ENCODE measurements at places on chromosomes 4 and X. TPM values are rescaled to one million over a fixed set of nuclear protein-coding genes. Genes with fewer than 3 reads are reported as not detected.

The MAGED4 gene
- 2.2 TPM for total RNA-seq

The FHDC1 gene
- 3.0 TPM for total RNA-seq

The XAGE1A gene
- not detected for total RNA-seq

The AMBN gene
- total RNA-seq = not detected

The LNX1 gene
- total RNA-seq = 4.6 TPM

The PDCL2 gene
- not detected for total RNA-seq

The WAS gene
- 12.4 TPM for total RNA-seq

DNA sequence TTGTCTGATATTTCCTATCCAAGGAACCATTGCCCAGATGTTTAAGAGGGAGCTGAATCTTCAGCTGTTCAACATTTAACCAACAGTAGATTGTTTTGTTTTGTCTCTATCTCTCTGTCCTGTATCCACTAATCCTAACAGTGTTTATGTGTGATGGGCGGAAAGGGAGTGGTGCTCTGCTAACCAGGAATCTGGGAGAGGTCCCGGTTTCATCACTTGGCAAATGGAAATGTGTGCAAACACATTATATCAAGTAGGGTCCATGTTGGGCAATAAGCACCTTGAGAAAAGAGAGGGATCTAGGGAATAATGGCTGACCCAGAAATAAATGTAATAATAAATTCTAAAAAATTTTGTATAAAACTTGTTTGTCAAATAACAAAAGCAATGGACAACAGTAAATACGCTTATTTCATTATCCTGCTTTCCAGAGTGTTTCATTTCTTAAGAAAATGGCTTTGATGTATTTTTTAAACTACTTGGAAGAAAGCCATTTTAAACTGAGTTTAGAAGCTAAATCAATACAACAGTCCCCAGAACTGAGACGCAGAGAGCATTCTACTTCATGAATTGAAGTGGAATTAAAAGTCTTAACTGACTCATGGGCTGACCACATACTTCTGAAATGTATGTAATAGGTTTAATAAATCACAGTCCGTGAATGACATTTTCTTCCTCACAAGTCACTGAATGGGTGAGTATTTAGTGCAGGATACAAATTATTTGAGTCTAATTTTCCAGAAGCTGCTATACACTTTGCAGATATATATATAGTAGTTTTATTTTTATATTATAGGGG, 55.8 kb downstream of the EMCN start:
- DNase-seq = no peak

DNA sequence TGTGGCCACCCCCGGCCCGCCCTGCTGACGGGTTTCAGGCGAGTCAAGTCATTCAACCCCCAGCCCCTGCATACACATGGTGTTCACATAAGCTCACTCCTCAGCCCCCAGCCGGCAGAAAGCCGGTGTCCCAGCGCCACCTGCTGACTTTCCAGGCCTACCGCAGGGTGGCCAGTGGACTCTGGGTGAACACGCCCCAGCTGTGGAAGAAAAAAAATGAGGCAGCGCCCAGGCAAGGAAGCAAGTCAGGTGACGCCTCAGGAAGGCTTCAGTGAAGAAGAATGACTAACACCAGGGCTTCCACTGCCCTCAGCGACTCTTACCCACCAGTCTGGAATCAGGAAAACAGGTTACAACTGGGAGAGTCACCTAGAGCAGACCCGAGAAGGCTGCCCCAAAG, 15.8 kb downstream of the BCAP31 start:
- no peak for DNase-seq

- DNase-seq = no peak
Observed at GRCh38 chrX:72125331-72126047, 6.2 kb downstream of the RTL5 start.

GRCh38 chr4:55545151-55545550, 1.6 kb downstream of the CLOCK start:
- no peak for DNase-seq

GRCh38 chr4:95213366-95213765, 335.4 kb downstream of the UNC5C start:
- no peak for DNase-seq

- no peak for DNase-seq
Observed at GRCh38 chr4:26784207-26784865, 76.3 kb upstream of the STIM2 start.

- no peak for DNase-seq
Observed at GRCh38 chr4:75107755-75108612, 175.1 kb downstream of the PARM1 start.

DNA sequence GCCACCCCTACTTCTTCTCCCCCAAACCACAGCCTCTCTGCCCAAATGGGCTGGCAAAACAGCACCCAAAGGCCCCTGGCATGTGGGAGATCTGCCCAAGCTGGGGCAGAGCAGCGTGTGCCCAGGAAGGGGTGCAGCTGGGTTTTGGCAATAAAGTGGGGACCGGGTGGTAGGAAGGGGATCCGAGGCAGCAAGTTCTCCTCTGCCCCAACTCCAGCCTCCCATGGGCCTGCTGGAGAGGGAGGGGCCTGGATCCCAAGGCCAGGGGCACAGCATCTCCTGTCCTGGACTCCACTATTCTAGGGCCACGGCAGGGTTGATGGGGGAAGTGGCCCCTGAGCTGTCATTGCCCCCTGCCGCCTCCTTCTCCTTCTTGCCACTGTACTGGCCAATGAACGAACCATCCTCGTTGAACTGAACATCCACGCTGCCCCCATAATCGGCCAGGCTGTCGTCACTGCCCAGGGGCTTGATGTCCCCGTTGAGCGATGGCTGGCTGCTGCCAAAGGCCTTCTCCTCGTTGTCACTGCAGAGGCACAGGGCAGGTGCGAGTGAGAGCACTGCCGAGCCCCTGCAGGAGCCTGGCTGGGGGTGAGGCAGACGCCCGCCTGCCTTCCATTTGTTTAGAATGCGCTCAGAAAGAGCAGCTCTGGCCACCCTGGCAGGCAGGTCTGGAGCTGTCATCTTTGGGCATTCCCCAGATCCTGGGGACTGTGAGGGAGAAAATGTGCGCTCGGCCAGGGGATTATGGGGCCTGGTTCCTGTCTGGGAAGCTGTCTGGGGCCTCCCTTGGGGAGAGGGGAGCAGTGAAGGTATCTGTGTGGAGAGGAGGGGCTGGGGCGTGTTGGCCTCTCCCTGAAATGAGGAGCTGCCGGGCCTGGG, 23.4 kb downstream of the L1CAM start:
- no peak for DNase-seq

DNA sequence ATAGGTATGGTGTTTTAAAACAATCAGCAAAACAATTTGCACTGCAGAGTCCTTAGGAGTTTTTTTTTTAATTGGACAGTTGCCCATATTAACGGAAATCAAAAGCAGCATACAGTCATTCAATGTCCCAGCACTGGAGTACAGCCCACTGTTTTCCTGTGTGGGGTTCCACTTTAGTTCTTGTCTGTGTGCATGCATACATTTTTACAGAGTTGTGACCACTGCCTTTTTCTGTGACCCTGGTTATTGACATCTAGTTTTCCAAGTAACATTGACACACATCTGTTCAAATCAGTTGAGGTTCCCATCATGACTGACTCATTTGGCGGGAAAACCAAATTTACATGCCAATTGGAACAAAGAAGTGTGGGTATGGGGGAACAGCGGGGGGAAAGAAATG, 83.3 kb downstream of the HPRT1 start:
- no peak for DNase-seq

DNA sequence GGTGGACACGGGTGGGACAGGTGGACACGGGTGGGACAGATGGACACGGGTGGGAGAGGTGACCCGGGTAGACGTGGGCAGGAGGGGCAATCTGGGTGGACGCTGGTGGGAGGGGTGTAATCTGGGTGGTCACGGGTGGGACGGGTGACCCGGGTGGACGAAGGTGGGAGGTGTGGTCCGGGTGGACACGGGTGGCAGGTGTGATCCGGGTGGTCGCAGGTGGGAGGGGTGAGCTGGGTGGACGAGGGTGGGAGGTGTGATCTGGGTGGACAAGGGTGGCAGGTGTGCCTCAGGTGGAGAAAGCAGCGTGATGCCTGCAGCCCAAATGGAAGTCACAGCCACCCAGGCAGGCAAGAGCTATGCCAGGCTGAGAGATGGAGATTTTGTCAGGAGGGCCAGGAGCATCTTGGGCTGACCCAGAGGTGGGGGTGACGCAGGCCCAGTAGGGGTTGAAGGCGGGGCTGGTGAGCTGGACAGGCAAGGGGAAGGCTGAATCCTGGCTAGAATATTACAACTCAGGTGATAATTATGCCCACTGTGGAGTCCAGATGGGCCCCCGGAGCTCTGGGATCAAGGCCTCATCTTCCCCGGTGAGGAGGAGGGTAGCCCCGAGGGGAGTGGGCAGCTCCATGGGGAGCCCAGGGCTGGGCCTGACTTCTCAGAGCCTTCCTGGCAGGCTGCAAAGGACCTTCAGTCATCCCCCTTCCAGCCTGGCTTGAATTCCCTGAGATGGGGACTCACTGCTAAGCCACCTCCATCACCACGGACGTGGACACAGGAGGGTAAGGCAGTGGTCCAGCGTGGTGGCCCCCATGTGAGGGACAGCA, 100.0 kb downstream of the ADRA2C start:
- no peak for DNase-seq

- DNase-seq = peak; percentile 56
Observed at GRCh38 chr4:148444296-148445070, 2.3 kb upstream of the NR3C2 start.

DNA sequence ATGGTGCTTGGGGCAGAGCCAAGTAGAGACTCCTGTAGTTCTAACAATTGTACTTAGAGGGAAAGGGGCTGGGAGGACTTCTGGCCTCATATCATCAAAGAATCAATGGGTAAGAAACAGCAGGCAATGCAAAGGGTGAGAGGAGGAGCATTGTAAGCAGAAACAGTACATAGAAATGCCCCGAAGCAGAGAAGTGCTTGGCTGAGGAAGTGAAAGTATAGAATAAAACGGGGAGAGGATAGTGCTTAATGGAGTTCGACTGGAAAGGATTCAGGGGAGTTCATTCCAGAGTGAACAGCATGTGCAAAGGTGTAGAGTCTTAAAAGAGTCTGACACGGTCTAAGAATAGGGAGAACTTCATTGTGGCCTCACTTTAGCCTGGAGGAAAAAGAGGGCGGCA, 103.0 kb downstream of the SYNPO2 start:
- no peak for DNase-seq

DNA sequence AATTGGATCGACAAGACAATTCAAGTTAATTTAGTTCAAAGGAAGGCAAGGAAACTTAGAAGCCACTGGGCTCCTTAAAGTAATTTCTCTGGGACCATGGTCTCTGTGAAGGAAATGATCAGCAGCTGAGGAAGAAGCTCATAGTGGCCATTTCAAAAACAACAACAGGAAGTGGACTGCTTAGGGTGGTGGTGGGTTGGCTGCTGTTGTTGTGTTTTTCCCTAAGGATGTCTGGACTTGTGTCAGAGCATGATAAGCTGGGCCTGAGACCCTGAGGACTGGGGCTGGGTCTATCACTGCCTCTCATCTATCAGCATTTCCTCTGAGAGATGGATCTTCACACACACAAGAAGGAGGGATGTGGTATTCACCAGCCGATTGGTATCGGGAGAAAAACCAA, 18.3 kb downstream of the KDR start:
- DNase-seq = no peak
